ENCODE measurements at places on chromosomes 3 and 15.

DNA sequence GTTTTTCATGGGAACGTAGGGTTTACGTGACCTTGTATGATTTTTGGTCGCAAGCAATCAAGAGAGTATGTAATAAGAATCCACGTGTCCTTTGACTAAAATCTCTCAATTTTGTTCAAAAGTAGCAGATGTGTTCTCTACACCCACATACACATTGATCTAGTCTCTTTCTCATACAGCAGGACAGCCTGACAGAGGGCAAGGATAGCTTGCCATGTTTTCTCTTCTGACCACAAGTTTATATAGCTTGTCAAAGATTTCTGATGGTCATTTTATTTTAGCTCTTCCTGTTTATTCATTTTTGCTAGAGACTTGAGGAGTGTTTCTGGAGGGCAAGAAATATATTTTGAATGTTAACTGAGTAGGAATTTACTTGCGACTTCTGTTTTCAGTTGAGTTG is 570.2 kb upstream of the ALCAM start:
- DNase-seq = no peak

DNA sequence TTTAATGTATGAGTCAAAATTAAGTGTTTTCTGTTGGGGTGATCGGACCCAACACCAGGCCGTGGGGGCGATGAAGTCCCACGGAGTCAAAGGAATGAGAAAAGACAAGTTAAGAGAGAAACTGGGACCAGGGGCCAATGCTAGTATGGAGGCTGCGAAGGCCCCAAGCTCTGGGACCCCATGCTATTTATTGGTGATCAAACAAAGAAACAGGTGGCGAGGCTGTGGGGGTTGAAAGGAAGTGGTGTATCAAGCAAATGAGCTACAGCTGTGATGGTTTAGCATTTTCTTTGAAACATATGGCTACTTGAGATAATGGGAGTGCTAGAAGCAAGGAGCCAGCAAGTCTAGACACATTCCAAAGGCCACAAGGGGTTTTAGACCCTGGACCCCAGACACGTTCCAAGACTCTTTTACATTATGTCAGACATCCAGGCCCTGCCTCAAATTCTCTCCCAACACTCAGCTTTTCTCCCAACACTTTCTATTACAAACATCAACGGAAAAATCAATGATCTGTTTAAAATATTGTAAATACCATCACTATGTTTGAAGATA is 56.0 kb upstream of the SNRPN start:
- no peak for DNase-seq

- DNase-seq = peak; percentile 21
Measured at GRCh38 chr3:196537319-196537984, 22.3 kb upstream of the SMCO1 start.

GRCh38 chr3:124246376-124246775 is 254.5 kb upstream of the ROPN1 start:
- no peak for DNase-seq

GRCh38 chr3:141735176-141735575 is 2.9 kb upstream of the RNF7 start:
- no peak for DNase-seq

GRCh38 chr3:14598143-14598569 is 53.4 kb upstream of the CCDC174 start:
- peak; percentile 24 for DNase-seq

- peak; percentile 32 for DNase-seq
Measured at GRCh38 chr3:69425249-69425648, 39.4 kb upstream of the FRMD4B start.

DNA sequence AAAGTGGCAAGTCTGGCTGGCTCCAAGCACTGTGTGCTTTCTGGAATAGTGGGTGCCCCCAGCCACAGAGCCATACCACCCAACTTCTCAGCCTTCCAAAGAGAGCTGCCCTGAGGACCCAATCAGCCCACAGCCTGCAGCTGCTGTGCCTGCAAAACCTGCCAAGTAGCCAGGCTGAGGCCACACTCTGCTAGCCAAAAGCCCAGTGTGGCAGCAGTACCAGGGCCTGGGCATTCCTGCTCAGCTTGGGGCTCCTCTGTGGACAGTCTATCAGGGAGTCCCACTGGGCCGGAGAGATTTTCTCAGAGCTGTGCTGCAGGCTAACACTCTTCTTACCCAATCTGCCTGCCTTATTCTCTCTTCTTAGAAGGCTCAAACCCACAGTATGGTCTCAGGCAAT is 136.5 kb downstream of the TPRA1 start:
- no peak for DNase-seq

DNA sequence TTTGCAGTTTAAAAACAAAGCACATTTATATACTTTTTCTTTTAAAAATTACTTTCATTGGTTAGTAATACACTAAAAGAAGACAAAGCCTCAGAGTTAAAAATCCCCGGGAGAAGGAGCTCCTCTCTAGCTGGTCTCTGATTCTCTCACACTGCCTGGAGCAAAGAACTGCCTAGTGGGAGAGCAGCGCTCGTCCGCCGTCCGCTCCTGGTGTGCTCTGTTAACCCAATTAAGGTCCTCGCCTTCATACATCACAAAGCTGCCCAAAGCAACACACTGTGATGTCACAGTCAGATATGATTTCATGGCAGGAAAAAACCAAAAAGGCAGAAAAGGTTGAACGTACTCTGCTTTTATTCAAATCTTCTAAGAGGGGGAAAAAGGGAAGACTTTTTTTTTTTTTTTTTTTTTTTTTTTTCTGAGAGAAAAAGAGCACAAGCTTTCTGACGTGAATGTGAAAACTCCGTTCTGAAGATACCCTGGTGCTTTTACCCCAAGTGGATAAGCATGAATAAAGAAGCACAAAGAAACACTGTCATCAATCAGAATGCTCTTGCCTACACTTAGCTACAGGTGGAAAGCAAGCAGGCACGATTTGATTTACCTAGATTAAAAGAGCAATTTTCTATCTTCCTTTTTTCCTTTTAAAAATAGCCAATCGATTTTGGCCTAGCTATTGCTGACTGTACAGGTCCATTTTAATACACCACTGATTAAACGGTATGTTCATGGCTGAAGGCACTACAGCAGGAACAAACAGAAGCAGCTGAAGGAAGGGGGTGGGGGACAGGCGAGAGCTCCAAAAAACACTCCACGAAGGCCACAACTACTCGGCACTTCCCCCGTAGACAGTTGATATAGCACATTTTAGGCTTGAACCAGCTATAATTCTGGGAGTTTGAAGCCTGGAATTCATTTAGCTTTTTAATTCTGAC is 115.2 kb downstream of the TIGIT start:
- DNase-seq = no peak

GRCh38 chr15:79028411-79028964 is 62.1 kb downstream of the RASGRF1 start:
- peak; percentile 48 for DNase-seq

GRCh38 chr15:40087991-40088928 is 20.4 kb downstream of the BMF start:
- DNase-seq = no peak

GRCh38 chr3:11600501-11601282 is 43.0 kb downstream of the VGLL4 start:
- peak; percentile 99 for DNase-seq

DNA sequence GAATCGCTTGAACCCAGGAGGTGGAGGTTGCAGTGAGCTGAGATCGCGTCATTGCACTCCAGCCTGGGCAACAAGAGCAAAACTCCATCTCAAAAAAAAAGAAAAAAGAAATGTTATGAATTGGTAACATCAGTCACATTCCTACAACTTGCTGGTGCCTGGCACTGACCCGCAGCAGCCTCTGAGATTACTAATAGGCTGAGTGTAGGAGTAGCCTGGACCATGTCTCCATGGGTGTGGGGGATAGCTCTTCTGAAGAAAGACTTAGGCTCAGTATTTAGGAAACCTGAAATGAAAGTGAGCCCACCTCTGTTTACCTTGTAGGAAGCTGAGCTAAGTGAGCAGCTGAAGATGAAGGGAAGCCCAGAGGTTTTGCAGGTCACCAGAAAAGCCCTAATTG is 148.3 kb downstream of the LRRC28 start:
- DNase-seq = no peak

DNA sequence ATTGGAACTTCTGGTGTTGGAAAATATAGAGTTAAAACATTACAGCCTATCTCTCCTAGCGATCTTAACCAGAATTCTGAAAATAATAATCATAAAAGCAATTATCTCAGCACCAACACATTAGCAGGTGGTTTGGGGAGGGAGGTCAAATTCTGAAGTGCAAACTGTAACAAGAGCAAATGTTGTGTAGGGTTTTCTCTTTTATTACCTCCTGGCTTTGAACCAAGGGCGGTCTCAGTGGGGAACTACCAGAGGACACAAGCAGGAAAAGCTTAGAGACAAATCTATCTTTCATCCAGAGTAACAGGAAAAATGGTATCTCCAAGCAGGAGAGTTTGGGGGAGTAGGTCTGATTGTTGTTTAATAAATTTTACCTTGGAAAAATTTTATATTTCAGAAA is 5.5 kb upstream of the ARRDC4 start:
- no peak for DNase-seq

DNA sequence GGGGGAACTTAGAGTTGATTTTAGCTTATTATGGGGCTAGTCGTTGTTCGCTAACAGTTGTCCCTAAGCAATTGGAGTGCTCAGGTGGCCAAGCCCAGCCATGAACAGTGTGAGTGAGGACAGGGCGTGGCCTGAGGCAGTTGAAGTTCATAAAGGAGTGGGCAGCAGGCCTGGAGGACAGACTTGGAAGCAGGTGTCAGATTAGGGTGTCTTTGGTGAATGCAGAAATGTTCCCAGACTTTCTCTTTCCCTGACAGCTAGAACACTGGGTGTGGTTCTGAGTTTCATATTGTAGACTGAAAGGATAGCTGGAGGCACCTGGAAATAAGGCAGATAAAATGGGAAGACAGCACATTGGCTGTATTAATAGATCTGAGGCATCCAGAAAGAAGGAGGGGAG is 59.8 kb upstream of the FGD5 start:
- DNase-seq = no peak

DNA sequence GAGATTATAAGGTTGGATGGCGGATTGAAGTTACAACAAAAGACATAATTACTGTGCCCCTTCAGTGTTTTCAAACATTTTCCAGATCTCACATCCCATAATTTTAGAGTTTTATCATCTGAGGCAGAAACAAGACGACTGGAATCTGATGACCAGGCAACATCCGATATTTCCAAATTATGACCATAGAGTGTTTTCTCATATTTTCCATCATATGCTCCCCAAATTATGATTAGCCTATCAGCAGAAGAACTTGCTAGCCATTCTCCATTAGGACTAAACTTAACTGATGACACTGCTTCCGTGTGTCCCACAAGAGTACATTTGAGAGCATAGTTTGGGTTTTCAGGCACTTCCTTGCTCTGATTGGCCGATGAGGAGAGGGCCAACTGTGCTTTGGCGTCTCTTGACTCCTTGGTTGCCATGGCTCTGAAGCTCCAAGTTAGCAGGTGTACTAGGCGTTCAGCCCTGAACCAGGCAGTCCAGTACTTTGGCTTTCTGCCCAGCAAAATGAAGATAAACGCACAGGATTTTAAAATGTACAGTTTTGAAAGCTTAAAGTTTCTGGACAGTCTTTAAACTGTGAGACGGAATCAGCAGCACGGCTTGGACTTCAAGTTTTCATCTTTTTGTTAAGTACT is 638 bp downstream of the WDR5B start:
- peak; percentile 54 for DNase-seq

- no peak for DNase-seq
Measured at GRCh38 chr3:26587571-26587970, 35.0 kb upstream of the LRRC3B start.
